ENCODE measurements at places on chromosomes 5 and 9. TPM values are rescaled to one million over a fixed set of nuclear protein-coding genes. Genes with fewer than 3 reads are reported as not detected.

GRCh38 chr9:100933656-100934055 is 94.9 kb upstream of the PLPPR1 start:
- no peak for DNase-seq

DNA sequence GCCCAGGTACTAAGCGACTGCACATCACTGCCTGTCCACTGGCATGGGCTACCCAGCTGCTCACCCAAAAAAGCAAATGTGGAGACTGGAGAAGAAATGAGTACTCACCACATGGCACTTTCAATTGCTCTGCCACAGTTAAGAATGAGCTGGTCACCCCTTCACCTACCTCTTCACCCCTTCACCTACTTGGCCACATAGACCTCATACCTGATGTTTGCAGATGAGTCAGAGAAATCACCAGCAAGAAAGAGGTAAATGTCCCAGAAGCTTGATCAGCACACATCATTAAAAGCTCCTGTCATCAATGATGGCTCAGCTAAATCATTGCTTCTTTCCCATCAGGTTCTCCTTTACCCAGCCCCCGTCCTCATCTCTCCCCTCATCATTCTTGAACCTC is 7.6 kb upstream of the PRUNE2 start:
- no peak for DNase-seq

DNA sequence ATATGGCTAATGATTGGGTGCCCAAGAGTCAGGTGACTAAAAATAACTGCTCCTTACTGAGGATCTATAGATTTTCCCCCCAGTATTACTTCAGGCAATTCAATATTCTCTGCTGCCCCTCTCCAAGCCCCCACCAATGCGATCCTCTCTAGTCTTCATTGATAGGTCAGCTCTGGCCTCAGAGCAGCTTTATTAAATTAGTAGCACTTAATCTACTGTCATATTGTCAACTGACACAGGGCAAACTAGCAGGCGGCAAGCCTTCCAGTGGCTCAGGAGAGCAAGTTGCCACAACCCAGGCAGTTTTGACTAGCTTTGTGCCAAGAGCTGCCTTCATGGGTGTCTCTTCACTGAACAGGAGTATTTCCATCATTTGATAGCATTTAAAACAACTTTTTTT is 462.9 kb downstream of the BNC2 start:
- no peak for DNase-seq

The SPATA6L gene
- total RNA-seq: 2.5 TPM

GRCh38 chr9:28960602-28961001 is 1387.3 kb upstream of the C9orf72 start:
- no peak for DNase-seq

The PTPRD gene
- total RNA-seq: 0.47 TPM

Measured in CD4-positive, CD25-positive, alpha-beta regulatory T cell (primary cell).